Amygdala (tissue), 56 donors: ENCODE measurements at places on chromosomes 5 and 9.

DNA sequence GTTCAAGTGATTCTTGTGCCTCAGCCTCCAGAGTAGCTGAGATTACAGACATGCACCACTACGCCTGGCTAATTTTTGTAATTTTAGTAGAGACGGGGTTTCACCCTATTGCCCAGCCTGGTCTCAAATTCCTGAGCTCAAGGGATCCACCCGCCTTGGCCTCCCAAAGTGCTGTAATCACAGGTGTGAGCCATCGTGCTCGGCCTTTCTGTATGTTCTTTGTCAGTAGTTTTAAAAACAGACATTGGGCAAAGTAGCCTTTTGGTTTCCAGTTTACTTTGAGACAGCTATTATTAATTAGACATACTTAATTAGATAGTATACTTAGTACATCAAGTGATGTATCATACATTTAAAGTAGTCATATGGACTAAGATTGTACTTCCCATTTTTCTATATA, 45.2 kb downstream of the RBM27 start:
- no peak for DNase-seq

GRCh38 chr5:172953776-172954675, 5.2 kb upstream of the RPL26L1 start:
- DNase-seq, result no peak

DNA sequence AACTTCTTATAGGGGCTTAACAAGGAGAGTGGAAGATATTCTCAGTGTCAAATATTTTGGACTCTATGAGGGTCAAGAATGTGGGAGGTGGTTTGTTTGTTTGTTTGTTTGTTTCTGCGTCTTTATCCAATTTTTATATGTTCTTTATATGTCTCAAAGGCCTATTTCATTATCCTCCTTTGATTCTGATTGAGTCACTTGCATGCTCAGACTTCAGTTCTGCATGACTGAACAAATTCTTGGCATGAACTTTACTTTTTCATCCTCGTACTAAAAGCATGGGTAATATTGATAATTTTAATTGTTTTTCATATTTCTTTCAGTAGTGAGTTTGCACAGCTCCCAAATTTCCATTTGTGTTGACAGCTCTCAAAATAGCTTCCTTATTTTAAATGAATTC, 19.2 kb upstream of the ERBIN start:
- no peak for DNase-seq

- no peak for DNase-seq
Observed at GRCh38 chr9:99823681-99824377, 2.1 kb downstream of the NR4A3 start.

- peak; percentile 23 for DNase-seq
Observed at GRCh38 chr5:170791325-170791954, 7.9 kb downstream of the GABRP start.

DNA sequence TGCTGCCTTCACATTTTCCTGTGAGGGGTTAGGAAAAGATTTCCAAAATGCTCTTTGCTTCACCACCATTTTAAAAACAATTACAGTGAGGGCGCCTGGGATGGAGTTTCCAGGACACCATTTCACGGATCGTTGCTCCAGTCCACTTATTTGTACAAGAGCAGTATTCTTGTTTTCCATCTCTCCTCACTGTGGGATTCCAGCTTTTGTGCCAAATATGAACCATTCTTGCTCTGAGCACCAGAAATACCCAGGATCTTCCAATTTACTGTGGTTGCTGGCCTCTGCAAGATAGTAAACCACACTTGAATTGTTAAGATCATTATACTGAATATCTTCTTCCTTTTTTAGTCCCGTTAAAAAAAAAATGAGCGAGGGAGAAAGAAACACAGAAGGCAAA, 899.5 kb downstream of the TLE1 start:
- no peak for DNase-seq

DNA sequence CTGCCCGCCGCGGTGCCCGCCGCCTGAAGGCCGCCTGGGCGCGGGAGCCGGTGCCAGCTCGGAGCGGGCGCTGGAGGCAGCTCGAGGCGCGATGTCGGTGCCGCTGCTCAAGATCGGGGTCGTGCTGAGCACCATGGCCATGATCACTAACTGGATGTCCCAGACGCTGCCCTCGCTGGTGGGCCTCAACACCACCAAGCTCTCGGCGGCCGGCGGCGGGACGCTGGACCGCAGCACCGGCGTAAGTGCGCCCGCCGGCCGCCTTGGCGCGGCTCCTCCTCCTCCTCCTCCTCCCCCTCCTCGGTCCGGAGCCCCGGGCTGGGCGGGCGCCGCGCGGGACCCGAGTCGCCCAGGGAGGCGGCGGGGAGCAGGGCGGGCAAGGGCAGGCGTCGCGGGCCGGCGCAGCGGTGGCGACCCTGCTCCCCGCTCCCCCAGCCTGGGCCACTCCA, 455 bp downstream of the OLFM1 start:
- DNase-seq, result no peak

- DNase-seq, result no peak
Observed at GRCh38 chr5:16618138-16618897, 1.5 kb upstream of the RETREG1 start.
